ENCODE measurements at places on chromosomes 12 and 14. TPM values are rescaled to one million over a fixed set of nuclear protein-coding genes. Genes with fewer than 3 reads are reported as not detected.

The GDF3 gene
- 0.27 TPM for polyA plus RNA-seq

The PNMA1 gene
- 34.9 TPM for polyA plus RNA-seq

The NXPH4 gene
- 0.91 TPM for polyA plus RNA-seq

The TMED8 gene
- 14.7 TPM for polyA plus RNA-seq

The MAP3K9 gene
- polyA plus RNA-seq, result 3.7 TPM

DNA sequence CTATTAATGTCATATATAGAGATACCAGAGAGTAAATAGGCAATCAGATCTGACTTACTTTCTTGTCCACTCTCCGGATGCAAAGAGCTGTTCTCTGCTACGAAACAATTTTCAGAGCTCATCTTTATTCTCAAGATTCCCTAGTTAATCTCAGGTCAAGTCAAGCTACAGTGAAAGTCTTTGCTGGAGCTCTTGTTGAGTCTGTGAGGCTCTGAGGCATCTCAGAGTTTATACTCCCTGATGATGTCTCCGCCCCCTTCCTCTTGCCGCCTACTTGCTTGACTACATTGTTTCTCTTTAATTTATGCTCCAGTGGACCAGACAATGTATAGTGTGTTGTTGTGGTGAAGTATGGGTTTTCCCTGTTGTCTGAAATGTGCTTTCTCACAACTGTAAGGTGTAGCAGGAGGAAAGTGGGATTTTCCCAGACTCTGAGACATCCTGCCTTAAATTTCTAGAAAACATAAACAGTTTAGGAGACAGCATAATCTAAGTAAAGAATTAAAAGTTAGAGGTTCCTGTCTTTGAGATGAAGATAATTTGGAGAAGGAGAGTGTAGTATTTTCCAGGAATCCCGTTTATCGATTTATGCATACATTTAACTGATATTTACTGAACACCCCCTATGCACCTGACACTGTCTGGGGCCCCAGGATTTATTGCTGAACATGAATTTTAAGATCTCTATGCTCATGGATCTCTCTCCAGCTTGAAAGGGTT lies at the start of gene CD69:
Gene CD69 (minus strand): TSS at position 203 of the 720 bp plus-strand sequence. CDS start 81 bp downstream, at position 122.
- no peaks in the 10 kb centered on the region for H3K4me1 ChIP-seq
- H3K4me3 ChIP-seq, result no peak within 1 kb of the TSS
- H3K36me3 ChIP-seq, result no peaks in the 10 kb centered on the region
- peak within 1 kb of the TSS; percentile 5 for H3K27ac ChIP-seq
- no peaks in the 10 kb centered on the region for H3K27me3 ChIP-seq

- H3K27ac ChIP-seq, result no peak overlapping the region
- no peaks in the 10 kb centered on the region for H3K4me1 ChIP-seq
- no peaks in the 10 kb centered on the region for H3K36me3 ChIP-seq
- peak; percentile 36 for DNase-seq
- H3K27me3 ChIP-seq, result peaks cover 5% of the 10 kb centered on the region
These were observed 304.1 kb upstream of the SSTR1 start for GRCh38 chr14:37903343-37904191.

GRCh38 chr12:83093426-83093825 lies 406.7 kb downstream of the TMTC2 start:
- no peaks in the 10 kb centered on the region for H3K36me3 ChIP-seq
- no peak overlapping the region for H3K27ac ChIP-seq
- no peaks in the 10 kb centered on the region for H3K4me1 ChIP-seq
- H3K4me3 ChIP-seq, result no peak overlapping the region
- H3K27me3 ChIP-seq, result no peaks in the 10 kb centered on the region

- no peaks in the 10 kb centered on the region for H3K36me3 ChIP-seq
- H3K27ac ChIP-seq, result peak overlapping the region; percentile 48
- H3K27me3 ChIP-seq, result peaks cover 88% of the 10 kb centered on the region
- peak; percentile 49 for DNase-seq
These were observed 627 bp downstream of the HOXC8 start for GRCh38 chr12:54009171-54010052.

GRCh38 chr14:103008768-103009357 lies 48.5 kb downstream of the CDC42BPB start:
- peaks cover 52% of the 10 kb centered on the region for H3K36me3 ChIP-seq
- H3K4me1 ChIP-seq, result no peaks in the 10 kb centered on the region
- no peak for DNase-seq
- no peak overlapping the region for H3K27ac ChIP-seq
- H3K4me3 ChIP-seq, result no peak overlapping the region
- H3K27me3 ChIP-seq, result no peaks in the 10 kb centered on the region

- DNase-seq, result no peak
- H3K4me3 ChIP-seq, result no peak overlapping the region
- no peaks in the 10 kb centered on the region for H3K36me3 ChIP-seq
- no peak overlapping the region for H3K27ac ChIP-seq
- H3K4me1 ChIP-seq, result peaks cover 8% of the 10 kb centered on the region
These were observed 132.8 kb downstream of the RMST start for GRCh38 chr12:97595426-97595831.

DNA sequence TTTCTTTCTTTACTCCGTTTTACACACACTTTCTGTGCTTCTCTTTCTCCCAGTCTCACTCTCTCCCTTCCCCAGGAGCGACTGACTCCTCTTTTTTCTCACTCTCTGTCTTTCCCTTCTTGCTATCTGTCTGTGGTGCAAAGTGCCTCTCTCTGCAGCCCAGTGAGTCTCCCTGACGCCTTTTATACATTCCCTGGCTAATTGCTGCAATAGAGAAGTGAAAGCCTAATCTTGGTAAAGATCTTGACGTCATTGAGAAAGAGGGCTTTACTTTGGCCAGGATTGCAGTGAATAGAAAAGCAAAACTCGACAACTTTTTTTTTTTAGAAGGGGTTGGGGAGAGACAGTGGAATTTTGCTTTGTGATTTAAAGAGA lies 706 bp upstream of the DIO2 start:
- peaks cover 4% of the 10 kb centered on the region for H3K27me3 ChIP-seq
- no peaks in the 10 kb centered on the region for H3K36me3 ChIP-seq
- H3K4me3 ChIP-seq, result no peak overlapping the region
- peak; percentile 3 for DNase-seq
- no peak overlapping the region for H3K27ac ChIP-seq

DNA sequence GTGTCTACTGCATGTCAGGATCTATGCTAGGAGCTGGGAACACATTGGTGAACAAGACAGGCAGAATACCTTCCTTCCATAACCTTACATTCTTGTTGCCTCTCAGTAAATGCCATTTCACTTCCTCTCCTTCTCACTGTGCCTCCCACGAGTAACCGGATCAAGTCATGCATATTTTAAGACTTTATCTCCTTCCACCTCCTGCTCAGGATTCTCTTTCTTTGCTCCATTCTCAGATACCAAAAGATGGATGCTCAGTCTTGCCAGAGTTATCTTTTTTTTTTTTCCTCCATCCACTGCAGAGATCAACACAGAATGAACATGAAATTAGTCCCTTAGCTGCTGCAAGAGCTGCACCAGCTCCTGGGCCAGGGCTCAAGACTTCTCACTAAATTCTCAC lies 20.0 kb upstream of the APPL2 start:
- H3K4me1 ChIP-seq, result no peaks in the 10 kb centered on the region
- no peak for DNase-seq
- no peaks in the 10 kb centered on the region for H3K36me3 ChIP-seq

DNA sequence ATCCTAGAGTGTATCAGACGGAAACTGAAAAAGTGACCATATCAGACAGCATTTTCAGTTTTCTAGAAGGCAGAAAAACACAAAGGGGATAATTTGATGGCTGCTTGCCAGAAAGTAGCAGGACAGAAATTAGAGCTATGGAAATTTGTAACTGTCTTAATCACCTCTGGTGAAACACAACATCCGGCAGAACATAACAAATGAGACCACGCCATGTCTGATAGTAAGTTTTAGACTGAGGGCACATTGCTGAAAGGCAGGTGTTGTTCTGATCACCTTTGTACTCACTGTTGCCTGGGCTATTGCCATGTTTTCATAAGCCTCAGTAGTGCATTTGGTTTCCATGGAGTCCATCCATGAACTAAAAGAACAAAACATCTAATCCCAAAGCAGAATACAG lies 290.3 kb downstream of the PAWR start:
- no peaks in the 10 kb centered on the region for H3K27me3 ChIP-seq
- no peak overlapping the region for H3K4me3 ChIP-seq
- no peaks in the 10 kb centered on the region for H3K36me3 ChIP-seq
- no peak overlapping the region for H3K27ac ChIP-seq

GRCh38 chr12:60279221-60279620 lies 683.4 kb downstream of the SLC16A7 start:
- H3K4me3 ChIP-seq, result no peak overlapping the region
- H3K4me1 ChIP-seq, result no peaks in the 10 kb centered on the region
- no peak for DNase-seq
- no peak overlapping the region for H3K27ac ChIP-seq
- H3K36me3 ChIP-seq, result no peaks in the 10 kb centered on the region
- H3K27me3 ChIP-seq, result no peaks in the 10 kb centered on the region

DNA sequence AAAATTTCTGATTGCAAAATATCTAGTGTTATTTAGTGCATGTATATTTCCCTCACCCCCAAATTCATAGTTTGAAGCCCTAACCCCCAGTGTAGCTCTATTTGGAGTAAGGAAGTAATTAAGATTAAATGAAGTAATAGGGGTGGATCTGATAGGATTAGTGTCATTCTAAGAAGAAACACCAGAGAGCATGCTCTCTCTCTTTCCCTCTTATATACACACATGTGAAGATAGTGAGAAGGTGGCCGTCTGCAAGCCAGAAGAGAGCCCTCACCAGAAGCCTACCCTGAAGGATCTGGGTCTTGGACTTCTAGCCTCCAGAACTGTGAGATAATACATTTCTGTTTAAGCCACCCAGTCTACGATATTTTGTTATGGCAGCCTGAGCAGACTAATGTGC lies 120.3 kb downstream of the TMEM30B start:
- no peak overlapping the region for H3K27ac ChIP-seq
- no peaks in the 10 kb centered on the region for H3K36me3 ChIP-seq
- no peaks in the 10 kb centered on the region for H3K27me3 ChIP-seq
- no peak overlapping the region for H3K4me3 ChIP-seq
- no peak for DNase-seq

DNA sequence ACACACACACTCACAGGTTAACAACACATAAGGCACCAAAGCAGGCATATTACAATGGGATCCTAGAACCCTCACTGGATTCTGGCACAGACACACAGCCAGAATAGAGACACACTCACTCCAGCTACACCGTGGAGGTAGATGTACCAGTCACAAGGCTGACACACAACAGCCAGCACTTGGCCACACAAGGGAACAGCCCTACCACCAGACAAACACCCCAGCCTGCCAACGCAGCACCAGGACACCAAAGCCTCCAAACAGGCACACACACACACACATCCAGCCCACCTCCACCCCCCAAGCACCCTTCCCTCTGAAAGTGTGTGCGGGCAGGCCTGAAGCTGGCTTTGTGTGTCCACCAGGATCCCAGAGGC lies 10.9 kb upstream of the ITGB7 start:
- DNase-seq, result no peak
- H3K27ac ChIP-seq, result no peak overlapping the region
- no peak overlapping the region for H3K4me3 ChIP-seq
- no peaks in the 10 kb centered on the region for H3K27me3 ChIP-seq
- peaks cover 18% of the 10 kb centered on the region for H3K36me3 ChIP-seq

DNA sequence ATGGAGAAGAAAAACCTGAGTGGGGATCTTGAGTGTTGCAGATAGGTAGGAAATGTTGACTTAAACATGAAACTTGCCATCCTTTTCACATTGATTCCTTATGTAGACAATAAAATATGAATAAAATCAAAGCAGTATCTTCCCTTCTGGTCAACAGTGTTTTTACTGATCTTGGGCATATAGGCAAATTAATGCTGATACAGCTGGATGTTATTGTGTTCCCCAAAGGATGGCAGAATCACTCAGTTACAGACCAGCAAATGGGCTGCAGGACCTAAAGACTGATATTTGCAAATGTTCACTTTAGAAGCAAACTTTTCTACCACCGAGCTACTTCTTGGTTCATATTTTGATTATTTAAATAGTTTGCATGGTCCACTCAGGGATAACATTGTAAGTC lies 33.9 kb downstream of the MTHFD1 start:
- H3K27ac ChIP-seq, result no peak overlapping the region
- no peaks in the 10 kb centered on the region for H3K27me3 ChIP-seq
- no peak for DNase-seq
- peaks cover 56% of the 10 kb centered on the region for H3K36me3 ChIP-seq

DNA sequence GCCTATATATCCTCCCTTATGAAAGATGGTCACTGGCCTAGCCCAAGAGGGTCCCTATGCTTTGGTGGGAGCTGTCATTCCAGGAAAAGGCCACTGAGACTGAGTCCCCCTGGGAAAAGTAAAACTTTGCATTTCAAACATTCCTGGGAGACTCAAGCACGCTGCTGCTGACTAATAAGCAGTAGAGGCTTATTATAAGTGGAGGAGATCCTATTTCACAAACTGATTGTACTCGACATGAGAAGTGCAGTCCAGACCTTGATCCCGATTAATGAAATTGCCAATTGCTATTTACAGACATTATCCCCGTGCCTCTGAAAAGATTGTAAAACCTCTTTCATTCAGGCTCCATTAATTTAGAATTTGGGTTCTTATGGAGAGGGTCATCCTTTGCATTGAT lies 96.6 kb downstream of the EMP1 start:
- no peak overlapping the region for H3K27ac ChIP-seq
- no peaks in the 10 kb centered on the region for H3K36me3 ChIP-seq
- no peak for DNase-seq
- no peak overlapping the region for H3K4me3 ChIP-seq
- H3K4me1 ChIP-seq, result no peaks in the 10 kb centered on the region

GRCh38 chr12:26786865-26787514 lies 46.0 kb downstream of the ITPR2 start:
- H3K4me3 ChIP-seq, result no peak overlapping the region
- H3K36me3 ChIP-seq, result no peaks in the 10 kb centered on the region
- no peak for DNase-seq
- H3K27ac ChIP-seq, result no peak overlapping the region

All from large intestine (tissue), 12 donors.